ENCODE measurements at places on chromosomes 2 and 18.

GRCh38 chr2:88351249-88351601 lies 101.3 kb downstream of the FOXI3 start:
- DNase-seq = no peak

DNA sequence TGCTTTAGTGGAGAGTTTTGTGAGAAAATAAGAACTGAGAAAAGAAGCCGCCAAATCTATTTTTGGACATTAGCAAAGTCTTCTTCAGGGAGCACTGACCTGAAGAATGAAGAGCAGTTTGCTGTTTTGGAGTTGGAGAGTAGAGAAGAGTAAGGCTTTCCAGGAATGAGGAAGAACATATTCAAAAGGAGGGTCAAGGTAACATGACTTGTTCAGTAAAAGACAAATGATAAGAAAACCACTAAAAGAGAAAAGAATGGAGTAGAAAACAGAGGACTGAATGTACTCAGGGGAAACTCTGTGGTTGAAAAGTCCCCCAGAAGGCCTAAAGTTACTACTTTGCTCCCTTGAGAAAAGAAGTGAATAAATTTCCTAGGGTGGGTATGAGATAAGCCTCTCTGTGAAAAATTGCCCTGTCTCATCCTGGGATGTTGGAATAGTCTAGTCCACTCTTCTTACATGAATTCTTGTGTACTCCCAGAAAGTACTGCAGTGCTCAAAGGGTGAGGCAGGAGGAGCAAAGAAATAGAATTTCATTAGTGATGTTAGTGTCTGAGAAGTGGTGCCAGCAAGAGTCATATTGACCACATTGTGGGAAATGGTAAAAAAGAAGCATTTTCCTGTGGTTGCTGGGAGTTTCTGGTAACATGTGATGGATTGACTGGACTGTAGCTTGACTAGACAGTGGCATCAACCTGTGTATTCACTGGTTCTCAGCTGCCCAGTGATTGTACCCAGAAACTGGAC lies 27.8 kb downstream of the MBD5 start:
- DNase-seq = no peak

DNA sequence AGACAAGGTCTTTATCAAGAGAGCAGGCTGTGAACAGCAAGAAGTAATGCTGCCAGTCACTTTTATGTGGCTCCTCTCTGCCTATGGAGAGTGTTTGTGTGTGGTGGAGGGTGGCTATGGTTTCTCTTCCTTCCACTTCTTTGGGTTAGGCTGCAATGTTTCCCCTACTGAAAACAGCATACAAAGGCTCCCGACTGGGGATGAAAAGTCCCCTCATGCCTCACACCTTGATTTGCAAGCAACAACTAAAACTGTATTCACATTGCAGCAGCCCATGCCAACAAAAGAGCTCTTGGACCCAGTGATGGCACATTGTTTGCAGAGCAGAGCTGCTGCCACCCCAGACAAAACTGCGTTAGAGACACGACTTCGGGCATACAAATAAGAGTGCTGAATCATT lies 301.6 kb downstream of the SLC8A1 start:
- no peak for DNase-seq

DNA sequence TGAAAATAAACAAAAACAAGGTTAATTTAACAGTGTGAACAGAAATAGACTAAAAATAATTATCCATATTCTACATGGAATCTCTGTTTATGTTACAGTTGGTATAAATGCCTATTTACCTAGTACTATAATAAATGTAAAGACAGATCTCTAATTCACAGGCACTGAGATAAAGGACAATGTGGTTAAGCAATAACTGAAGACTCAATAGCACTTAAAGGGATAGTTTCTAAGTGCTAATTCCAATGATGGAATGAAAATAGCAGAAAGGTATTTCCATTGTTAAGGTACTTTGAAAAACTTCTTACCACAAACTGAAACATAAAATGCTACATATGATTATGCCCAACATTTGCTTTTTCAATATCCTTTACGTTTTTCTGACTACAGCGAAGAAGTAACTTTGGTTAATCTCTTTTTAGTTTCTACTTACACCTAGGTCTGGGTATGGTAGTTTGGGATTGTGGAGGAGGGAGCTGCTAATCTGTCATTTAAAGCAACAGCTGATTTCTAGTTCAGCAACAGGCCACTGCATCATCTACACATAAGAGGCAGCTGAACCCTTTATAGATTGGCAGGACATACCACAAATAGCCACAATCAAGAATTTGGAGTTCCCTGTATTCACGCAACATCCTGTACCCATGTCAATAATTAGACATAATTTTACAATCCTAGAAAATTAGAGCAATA lies 27.2 kb downstream of the MAP4K3 start:
- no peak for DNase-seq

- peak; percentile 85 for DNase-seq
These were observed 39.8 kb upstream of the SPTBN1 start for GRCh38 chr2:54416166-54416813.

DNA sequence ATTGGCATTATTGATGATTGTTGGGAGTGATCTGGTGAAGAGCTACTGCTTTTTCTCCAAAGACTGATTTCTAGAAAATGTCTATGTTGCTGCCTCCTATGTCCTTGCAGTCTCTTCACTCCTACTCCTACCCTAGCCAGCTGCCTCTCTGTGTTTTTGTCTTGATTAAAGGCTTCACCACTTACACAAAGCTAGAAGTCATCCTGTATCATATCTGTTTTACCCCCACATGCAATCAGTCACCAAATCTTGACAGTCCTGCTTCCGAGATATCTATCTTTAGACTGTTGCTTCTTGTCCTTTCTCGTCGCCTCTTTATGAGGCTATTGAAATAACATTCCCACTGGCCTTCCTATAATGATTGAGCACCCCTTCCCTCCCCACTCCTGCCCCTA lies 84.5 kb upstream of the ITGA4 start:
- no peak for DNase-seq

DNA sequence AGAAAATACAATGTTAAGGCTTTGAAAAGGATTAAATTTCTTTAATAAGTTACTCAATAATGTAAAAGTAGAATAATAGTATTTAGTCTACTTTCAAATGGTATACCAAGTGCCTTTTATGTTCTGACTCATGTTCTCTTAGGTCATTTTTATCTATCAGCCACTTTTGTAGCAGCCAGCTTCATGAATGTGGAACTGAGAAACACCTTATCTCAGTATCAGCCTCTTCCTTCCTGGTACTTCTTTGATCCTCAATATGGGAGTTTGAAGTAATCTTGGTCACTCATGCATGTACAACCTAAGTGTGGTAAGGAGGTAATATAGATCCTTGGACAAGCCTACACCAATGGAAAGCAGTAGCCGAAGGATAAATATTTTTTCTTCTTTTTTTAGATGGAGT lies 180.4 kb upstream of the NRXN1 start:
- DNase-seq = no peak

GRCh38 chr2:40690525-40690924 lies 238.6 kb upstream of the SLC8A1 start:
- no peak for DNase-seq

GRCh38 chr18:73153271-73153670 lies 285.5 kb upstream of the NETO1 start:
- DNase-seq = no peak

DNA sequence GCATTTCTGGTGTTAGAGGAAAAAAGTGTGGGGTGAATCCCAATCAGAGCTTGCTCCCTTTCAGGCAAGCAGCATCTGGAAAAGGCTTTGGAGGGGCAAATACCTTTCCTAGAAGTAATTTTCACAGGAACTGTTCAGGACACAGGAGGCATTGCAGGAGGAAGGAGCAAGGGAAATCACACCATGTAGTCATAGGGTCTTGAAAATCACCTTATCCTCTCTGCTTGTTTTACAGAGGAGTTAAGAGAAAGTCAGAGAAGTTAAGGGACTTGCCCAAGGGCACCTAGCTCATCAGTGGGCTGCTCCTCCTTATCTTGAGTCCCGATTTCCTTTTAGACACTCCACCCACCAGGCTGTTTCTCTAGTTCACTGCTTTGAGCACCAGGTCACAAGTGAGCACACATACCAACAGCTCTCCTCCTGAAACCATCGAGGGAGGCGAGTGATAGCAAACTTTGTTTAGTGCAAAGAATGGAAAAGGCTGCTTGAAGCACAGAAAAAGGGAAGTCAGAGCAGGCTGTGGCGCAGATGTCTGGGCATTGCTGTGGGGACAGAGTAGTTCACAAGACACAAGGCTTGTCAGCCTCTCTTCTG lies 89.2 kb upstream of the CXCR4 start:
- DNase-seq = no peak

GRCh38 chr2:53945538-53945937 lies 25.3 kb downstream of the PSME4 start:
- no peak for DNase-seq

DNA sequence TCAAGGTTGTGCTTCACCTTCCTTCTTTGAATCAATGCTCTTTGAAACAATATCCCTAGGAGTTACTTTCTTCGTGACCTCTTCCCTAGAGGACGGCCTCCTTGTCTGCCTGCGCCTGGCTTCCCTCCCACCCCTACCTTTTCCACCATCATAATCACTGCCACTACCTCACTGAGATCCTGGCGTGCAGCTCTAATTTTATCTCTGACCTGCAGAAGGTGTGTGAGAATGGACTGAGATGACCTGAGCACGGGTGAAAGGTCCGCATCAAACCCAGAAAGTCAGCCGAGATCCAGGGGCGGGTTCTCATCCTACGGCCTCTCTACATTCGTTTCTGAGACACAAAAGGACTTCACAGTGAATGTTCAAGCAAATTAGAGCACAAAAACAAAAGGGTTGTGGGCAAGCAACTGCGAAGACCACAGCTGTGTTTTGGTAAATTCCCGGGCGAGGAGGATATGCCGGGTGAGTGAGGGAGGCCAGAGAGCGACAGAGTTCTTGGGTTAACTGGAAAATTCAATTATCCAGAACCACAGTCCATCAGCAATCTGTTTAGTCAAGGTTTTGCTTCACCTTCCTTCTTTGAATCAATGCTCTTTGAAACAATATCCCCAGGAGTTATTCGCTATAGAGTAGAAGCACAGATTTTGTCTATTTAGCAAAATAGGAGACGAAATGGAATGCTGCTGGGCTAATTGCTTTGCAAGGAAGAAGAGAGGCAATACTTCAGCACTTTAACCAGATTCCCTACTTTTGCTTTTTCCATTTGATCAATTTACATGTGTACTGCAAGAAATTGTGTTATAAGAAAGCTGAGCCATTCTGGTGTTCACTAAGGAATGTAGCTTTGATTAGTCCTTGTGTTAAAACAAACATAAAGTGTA lies 212.6 kb downstream of the ACKR3 start:
- DNase-seq = no peak

- DNase-seq = no peak
These were observed 1009.9 kb upstream of the NXPH2 start for GRCh38 chr2:139790136-139790535.

DNA sequence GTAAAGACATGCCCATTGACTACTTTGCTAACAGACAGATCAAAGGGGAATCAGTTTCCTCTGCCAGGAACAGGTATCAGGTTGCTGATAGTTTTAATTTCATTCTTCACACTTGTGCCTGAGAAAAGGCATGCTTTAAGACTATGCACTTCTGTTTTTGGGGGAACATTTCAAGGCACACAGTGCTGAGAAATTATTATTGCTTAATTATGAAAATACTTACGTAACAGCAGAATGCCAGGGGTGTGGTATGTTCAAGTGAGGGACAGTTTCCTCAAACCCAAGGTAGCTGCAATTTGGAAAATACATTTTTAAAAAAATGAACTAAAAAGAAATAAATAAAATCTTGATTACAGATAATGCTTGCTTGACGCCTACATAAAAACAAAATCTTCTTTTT lies 1746.1 kb upstream of the PIK3C3 start:
- no peak for DNase-seq

DNA sequence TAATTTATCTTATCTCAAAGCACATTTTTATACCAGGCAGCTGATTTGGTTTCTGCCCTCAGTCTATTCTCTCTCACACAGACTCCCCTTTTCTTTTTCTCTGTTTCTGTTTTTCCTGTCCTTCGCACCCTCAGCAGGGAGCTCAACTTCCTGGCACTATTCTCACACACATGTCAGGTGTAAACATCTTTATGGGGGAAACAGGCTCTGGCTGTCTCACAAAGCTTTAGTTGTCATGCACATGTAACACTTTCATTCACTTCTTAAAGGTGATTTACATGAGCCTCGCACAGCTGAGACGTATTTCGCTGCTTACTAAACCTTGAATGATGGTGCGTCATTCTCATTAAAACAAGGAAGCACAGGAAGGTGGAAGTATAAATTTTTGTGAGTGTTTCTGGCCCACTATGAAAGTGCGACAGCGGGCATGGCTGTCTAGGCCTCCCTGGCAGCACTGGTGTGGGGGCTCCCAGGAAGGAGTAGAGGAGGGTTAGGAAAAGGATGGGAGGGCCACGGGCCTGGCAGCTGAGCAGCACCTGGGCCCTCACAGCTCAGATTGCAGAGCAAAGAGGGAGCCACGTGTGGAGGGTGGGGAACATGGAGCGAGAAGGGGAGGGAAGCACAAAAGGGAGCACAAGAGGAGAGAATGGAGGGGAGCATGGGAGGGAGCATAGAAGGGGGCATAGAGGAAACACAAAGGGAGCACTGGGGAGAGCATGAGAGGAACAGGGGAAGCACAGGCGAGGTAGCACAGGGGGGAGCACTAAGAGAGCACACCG lies 46.2 kb upstream of the SNTG2 start:
- no peak for DNase-seq

DNA sequence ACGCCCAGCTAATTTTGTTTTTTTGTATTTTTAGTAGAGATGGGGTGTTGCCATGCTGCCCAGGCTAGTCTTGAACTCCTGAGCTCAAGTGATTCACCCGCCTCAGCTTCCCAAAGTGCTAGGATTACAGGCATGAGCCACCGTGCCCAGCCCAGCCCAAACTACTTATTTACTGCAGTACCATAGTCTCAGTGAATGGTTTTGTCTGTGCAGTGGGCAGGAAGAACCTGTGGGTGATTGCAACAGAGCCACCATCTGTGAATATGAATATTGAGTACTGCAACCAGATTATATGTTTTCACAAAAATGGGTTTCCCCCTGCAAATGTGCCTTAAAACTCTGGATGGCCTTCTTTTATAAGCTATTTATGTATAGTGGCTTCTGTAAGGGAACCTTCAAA lies 9.1 kb downstream of the MPPE1 start:
- no peak for DNase-seq

- no peak for DNase-seq
These were observed 763.3 kb upstream of the FSHR start for GRCh38 chr2:49917654-49918053.

- peak; percentile 7 for DNase-seq
These were observed 59.9 kb downstream of the SUMO1 start for GRCh38 chr2:202178346-202178958.

- no peak for DNase-seq
These were observed 30.0 kb downstream of the SCTR start for GRCh38 chr2:119494163-119494790.

DNA sequence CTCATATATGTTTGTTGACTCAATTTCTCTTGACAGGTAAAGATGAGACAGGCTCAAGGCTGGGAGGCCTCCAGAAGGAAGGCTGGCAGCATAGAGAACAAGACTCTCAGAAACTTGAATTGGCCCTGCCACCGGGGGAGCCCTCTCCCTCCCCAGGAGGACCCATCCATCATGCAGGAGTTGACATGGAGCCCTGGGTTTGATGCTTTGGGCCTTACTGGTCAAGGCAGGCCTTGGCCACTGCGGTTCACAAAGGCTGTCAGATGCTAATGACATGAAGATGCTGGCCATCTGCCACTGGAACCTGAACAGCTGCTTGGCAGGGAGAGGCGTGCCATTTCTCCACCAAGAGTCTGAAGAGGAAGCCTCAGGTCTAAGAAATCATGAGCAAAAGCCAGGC lies 193.6 kb downstream of the MTCL1 start:
- no peak for DNase-seq
